ENCODE measurements at places on chromosomes 12 and 14.

DNA sequence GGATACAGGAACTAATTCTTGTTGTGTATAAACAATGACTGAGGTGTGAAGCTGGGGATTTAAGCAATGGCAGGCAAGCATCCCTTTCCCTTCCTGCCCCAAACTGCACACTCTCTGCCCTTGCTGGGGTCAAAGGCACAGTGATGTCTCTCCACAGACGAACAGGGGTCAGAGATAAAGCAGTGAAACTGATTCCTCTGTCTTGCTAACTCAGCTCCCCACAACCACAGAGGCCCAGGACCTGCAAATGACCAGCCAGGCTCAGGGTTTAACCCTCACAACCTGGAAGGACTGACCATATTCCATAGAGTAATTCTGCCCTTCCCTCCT lies 67.2 kb downstream of the CCDC88C start:
- DNase-seq, result no peak

DNA sequence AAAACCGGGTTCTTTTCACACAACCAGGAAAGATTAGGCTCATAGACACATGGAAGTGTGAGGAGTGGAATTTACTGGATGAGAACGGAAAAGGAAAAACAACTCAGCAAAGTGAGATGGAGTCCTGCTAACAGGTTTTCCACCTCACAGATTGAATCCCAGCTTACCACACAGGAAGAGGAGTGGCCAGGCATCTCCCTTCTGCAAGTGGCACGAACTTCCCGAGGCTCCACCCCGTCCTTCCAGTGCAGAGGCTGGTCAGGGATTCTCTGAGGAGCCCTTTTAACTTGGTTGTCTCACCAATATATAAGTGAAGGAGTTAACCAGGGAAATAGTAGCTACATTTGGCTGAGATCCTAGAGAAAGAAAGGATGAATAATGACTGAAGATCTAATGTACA lies 102.8 kb downstream of the SCAF11 start:
- DNase-seq, result no peak

GRCh38 chr14:56208520-56208919 lies 90.3 kb downstream of the PELI2 start:
- DNase-seq, result no peak

DNA sequence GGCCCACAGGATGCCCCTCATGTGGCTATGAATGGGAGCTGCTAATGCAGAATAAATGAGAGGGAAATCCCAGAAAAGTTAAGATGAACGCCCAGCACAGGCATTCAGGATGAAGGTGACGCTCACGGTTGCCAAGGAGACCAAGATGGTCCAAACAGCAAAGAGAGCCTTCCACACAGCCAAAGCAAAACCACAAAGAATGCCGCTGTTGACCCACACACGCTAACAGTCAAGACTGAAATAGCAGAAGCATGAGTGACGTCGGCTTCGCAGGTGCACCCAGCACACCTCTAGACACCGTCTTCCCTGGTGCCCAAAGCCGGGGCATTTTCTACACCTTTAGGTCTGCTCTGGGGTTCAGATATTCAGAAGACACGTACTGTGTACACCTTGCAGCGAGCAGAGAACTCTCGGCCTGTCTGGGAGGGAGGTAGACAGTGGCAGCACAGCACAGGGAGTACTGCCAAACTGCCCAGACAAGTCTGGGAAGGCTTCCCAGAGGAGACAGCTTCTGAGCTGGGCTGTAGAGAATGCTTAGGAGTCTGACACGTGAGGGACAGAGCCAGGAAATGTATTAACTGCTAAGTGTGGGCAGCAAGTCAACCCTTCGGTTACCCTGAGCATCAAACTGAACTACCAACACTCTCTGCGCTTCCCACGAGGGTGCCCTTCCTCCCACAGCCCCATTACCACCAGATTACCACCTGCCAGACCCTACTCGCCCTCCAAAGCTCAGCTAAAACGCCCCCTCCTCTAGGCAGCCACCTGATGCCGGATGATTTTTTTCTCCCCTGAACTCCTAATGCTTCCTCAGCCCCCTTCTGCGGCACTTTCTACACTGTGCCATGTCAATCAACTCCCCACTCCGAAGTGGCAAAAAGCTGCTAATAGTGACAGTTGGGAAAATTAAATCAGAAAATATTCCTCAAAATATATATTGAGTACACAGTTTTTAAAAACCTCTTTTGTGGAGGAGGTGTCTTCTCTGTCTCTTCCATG lies 50.1 kb downstream of the CCDC88C start:
- DNase-seq, result peak; percentile 91

DNA sequence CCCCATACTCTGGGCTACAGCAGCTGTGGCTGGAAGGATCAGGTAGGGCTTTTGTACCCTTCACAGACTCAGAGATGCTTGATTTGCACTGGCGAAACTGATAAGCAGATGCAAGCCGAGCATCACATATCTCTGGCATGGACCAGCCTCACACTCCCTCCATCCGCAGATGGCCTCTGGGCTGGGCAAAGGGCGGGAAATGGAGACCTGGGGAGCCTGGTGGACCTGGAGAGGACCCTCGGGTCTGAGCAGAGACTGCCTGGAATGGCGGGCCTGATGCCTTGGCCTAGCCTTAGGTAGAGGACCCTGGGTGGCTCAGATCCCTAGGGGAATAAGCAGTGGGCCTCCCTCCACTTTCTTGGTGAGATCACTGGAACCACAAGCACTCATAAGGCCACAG lies 53.2 kb downstream of the GALNT16 start:
- DNase-seq, result no peak

- no peak for DNase-seq
Measured at GRCh38 chr12:5520831-5521230, 88.9 kb downstream of the NTF3 start.

DNA sequence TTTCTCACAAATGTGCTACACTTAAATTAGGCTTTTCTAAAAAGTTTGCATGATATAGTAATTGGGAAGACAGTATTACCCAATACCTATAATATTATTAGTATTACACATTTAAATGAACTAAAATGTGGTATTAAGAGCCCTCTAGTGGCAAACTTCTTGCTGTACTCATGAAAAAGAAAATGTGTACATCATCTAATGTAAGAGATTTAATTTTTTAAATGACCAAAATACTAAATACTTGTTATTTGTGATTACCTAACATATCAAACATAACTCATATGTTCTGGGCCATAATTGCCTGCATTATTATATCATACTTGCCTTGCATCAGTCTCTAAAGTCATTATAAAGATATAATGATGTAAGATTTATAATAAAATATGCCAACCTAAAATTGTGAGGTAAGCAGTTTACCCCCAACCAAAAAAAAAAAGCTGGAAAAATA lies 64.2 kb downstream of the DNAI7 start:
- DNase-seq, result no peak

DNA sequence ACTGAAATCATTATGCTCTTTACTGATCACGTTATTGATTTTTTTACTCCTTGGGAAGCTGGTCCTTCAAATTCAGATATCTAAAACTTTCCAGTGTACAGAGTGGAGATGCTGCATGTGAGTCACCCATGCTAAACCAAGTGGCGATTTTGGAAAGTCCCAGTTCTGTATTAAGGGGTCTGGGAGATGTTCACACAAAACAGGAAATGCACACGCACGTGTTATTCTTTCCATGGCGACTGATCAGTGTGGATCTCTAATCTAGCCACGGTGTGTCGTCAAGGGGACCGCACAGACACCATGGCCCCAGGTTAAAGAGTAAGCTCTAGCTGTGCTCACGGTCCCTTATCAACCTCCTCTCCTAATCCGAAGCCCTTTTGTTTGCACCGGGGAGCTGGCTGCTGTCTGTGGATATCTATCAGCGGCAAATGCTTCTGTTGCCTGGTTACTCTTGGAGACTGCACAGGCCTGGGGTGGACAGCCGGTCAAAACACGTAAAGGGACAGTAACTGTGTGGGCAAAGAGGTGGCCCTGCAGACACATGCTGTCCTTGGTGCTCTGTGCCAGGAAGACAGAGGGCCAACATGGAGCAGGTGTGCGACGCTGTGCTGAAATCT lies 96.6 kb downstream of the RIMBP2 start:
- DNase-seq, result no peak

- DNase-seq, result peak; percentile 68
Measured at GRCh38 chr14:99971087-99971940, 93.9 kb upstream of the EVL start.

DNA sequence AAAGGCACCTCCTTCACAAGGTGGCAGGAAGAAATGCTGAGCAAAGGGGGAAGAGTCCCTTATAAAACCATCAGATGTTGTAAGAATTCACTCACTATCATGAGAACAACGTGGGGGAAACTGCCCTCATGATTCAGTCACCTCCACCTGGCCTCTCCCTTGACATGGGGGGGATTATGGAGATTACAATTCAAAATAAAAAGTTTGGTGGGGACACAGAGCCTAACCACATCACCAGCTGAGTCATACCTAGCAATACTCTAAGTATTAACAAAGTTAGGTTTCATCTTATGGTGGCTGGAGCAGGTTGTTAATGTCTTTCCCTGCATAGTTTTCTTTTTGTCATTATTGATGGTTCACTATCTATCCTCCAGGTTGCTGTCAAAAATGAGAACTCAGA lies 113.2 kb upstream of the PPFIA2 start:
- DNase-seq, result no peak

DNA sequence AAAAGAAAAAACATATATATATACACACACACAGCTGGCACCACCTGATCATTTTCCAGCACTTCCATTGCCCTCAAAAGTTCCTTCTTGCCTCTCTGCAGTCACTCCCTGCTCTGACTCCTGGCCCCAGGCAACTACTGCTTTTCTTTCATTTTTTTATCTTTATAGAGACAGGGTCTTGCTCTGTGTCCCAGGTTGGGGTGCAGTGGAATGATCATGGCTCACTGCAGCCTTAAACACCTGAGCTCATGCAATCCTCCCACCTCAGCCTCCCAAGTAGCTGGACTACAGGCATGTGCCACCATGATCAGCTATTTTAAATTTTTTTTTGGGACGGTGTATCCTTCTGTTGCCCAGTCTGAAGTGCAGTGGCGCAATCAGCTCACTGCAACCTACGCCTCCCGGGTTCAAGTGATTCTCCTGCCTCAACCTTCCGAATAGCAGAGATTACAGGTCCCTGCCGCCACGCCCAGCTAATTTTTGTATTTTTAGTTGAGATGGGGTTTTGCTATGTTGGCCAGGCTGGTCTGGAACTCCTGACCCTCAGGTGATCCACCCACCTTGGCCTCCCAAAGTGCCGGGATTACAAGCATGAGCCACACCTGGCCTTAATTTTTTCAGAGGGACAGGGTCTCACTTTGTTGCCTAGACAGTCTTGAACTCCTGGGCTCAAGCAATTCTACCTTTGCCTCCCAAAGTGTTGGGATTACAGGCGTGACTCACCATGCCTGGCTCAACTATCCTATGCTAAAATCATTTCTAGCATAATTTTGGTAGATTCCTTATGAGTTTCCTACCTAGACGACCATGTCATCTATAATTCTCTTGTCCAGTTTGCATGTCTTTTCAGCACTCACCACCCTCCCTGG lies 7.8 kb downstream of the HSP90AA1 start:
- DNase-seq, result no peak

DNA sequence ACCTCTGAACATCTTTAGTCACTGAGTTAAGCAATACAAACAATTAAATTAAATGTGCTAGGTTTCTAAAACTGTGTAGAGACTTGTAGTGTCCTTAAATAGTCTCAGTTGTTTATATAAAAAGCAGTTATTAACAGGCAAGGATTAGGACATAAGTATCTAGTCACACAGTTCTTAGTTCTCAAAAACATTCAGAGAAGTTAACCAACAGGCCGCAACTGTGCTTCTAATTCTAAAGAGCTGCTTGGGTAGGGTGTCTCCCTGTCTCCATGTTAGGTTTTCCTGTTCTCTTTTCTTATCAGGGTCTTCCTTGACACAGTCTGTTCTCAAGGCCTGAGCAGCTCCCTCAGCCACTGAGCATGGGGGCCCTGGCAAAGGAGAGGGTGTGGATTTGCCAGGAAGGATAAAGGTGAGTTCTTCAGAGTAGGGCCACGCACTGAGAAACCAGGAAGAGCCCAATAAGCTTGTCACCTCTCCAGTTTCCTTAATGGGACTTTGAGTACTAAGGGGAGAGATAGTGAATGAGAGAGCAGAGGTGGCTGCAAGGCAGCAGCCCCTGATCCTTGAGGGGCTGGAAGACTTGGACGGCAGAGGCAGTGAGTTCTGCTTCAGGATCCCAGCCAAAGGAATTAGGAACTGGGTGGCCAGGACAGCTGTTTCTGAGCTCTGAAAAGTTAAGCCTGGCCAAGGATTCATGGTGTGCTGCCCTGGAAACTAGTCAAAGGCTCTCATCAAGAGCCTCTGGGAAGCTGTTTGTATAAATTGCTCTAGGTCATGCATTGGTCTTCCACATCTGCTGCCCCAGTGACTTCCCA lies 177.3 kb downstream of the MYRFL start:
- no peak for DNase-seq

DNA sequence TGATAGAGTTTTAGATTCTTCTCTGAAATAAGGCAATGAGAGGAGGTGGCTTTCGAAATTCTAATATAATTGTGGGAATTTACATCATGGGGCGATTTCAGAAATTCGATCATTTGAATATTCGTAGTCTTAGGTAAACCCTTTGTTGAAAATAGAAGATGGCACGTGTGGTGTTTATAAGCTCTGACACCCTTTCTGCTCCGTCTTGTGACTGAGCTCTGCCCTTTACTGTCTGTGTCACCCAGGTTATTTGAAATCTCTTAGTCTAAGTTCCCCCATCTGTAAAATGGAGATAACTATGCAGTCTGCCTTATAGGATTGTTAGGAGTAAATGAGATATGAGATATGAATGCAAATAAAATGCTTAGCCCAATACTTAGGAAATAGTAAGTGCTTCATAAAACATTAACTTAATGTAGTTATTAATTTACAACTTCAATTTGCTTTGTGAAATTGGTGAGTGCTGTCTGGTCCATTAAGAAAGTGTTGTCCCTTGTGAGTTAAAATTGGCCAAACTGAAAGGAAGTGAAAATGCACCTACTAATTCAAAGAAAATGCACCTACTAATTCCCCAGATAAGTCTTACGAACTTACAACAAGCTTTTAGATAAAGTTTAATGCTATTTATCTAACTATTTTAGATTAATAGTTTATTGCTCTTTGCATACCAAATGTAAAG lies 1.5 kb downstream of the BMAL2 start:
- no peak for DNase-seq

GRCh38 chr12:52036587-52037171 lies 14.6 kb upstream of the NR4A1 start:
- DNase-seq, result peak; percentile 86

GRCh38 chr14:62776300-62776699 lies 269.0 kb downstream of the KCNH5 start:
- DNase-seq, result no peak

- DNase-seq, result no peak
Measured at GRCh38 chr12:57416039-57416996, 14.5 kb downstream of the R3HDM2 start.

- DNase-seq, result no peak
Measured at GRCh38 chr14:28773861-28774691, 7.5 kb downstream of the FOXG1 start.

All from effector memory CD4-positive, alpha-beta T cell (primary cell).